ENCODE measurements at places on chromosomes 2 and 18.

- DNase-seq: no peak
Observed at GRCh38 chr2:63058921-63059792, 8.5 kb downstream of the OTX1 start.

GRCh38 chr2:234399451-234400246, 97.2 kb downstream of the ARL4C start:
- DNase-seq: no peak

GRCh38 chr2:102251042-102251848, 60.1 kb upstream of the IL1RL1 start:
- peak; percentile 5 for DNase-seq

- DNase-seq: peak; percentile 76
Observed at GRCh38 chr18:8615397-8616027, 6.3 kb downstream of the RAB12 start.

DNA sequence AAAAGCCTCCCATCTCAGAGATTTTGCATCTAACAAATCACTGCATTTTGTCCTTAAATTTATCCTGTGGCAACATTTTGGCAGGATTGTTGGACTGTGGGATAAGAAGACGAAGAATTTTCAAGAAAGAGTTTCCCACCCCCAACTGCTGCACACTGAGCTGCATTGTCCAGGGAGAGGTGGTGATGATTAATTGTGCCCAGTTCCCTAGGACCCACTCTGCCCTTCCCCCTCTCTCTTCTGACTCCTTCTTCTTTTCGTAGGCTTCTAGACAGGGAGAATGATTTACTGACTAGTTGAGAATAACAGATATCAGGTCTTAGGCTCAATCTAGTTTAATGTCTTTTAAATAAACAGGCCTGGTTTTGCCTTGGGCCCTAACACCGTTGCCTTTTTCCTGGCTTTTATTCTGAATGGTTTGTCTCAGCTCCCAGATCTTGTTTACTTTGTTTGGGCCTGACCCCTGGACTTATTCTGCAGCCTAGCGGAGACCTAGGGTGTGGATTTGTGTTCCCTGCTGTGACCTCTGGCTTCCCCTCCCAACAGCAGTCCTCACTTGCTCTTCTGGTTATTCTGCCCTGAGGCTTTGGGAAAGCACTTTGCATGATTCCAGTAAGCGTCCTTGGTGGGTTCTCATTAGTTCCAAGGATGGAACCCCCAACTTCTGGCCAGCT, 233.3 kb downstream of the INSIG2 start:
- no peak for DNase-seq

DNA sequence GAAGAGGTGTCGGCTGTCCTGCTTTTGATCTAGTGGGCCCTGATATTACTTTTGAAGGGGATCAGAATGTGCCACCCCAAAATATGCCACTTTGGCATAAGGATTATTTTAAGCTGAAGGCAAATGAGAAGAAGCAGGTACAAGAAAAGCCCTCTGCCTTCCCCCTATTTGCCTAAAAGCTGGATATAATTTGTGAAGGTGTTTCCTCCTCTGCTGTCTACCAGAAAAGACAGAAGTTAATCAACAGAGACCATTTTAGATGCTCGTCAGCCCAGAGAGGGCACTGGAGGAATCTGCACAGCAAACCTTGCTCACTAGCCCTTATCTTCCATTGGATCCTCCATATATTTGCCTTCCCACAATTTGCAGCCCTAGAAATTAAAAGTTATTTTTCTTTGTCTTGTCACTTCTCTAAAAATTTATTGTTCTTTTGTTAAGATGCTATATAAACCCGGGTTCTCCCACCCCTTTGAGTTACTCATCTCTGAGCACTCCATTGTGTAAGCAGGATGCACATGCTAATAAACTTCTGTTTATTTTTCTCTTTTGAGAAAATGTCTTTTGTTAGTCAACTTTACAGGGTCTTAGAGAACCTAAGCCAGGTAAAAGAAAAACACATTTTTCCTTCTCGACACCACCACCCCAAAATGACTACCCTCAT, 163.2 kb upstream of the SLC1A4 start:
- DNase-seq: no peak

DNA sequence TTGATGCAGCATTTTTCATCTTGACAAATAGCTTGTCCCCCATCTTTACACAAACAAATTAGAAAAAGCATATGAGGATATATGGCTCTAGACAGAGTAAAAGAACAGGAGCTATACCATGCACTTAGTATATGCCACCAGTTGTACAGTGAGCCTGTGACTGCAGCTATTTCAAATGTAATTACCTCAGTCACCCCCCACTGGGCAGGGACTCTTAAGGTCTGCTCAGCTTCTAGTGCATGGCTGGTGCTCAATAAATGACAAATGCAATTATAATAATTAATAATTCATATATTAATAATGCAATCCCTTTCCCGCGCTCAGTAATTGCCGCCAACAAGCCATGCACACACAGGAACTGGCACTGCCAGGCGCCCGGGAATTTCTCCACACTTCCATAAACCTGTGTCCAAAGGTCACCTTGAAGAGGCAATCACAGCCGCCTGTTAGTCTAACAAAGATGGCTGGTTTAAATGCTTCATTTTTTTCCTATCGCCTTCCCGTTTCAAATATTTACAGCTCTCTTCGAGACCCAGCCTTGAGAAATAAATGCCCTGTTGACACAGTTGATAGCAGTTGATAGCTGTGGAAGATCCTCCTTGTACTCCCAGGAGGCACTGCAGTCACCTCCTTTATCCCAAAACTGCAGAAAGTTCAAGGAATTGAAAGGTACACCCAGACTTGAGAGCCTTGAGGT, 156.6 kb downstream of the INO80D start:
- no peak for DNase-seq

DNA sequence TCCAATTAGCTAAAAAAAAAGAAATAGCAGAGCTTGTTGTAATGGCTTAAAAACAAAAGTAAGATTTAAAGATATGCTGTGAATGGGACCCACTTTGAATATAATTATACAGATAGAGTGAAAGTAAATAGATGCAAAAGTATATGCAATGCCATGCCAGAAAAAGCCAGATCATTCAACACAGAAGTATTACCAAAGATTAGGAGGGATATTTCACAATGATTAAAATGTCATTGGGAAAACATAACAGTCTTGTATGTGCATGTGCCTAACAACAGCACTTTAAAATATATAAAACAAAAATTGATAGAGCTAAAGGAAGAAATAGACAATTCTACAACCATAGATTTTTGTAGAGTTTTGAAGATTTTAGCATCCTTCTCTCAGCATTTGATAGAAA, 19.9 kb upstream of the SIGLEC15 start:
- DNase-seq: no peak

DNA sequence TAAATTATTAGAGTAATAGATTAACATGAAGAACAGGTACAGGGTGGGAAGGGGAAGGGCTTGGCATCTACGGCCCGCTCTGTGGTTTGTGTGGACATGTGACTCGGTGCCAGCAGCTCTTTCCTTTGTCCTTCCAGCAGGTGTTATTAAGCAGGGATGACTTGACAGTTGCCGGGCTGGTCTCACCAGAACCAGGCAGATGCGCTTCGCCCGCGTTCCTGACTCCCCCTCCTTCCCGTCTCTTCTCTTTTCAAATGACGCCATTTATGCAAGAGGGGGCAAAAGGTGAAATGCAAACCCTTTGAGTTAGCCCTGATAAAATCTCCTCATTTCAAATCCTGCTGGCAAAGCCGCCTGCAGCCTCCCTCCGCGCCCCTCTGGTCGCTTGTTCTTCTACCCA, 38.9 kb upstream of the MGAT4A start:
- DNase-seq: peak; percentile 86

DNA sequence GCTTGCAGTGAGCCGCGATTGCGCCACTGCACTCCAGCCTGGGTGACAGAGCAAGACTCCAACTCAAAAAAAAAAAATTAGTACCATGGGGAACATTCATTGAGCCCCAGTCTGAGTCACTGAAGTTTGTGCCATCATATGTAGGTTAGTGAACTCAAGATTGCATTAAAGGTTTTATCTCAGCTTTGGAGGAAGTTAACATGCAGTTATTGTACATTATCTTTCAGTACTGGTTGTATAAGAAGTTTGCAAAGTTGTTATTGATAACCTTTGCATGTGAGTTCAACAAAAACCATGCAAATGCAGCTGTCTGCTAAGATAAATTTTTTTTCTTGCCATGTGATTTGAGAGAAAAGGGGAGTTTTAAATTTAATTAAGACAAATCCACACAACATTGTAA, 95.7 kb downstream of the MEIS1 start:
- no peak for DNase-seq

- DNase-seq: no peak
Observed at GRCh38 chr18:22032392-22032961, 136.9 kb upstream of the GATA6 start.

DNA sequence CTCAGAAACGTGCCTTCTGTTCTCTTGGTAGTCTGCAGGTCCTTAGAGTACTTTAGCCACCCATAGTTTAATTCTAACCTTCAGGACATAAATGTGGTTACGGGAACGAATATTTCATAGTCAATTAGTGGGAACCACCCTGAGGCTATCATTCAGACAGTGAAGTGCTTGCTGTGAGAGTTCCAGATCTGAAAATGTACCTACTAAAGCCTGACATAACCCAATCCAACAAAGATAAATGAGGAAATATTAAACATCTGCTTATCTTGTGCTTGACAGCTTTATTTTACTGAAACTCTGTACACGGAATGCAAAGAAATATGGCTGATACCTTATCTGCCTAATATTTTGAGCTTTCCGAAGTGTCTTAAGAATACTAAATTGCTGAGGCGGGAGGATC, 43.0 kb downstream of the RAB27B start:
- DNase-seq: no peak

DNA sequence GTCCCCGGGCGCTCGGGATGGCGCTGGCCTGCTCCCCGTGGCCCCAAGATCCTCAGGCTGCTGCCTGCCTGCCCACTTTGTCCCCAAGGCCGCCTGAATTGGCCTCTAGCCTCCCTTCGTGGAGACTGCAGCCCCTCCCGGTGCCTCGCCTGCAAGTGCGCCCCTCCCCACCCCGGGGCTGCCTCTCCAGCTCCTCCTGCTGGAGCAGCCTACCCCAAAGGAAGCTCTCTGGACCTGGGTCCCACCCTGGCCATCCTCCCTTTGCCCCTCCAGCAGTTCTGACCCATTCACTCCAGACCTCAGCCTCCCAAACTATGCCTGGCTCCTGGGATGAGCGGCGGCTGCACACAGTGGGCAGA, 6.2 kb downstream of the ESPNL start:
- DNase-seq: no peak

DNA sequence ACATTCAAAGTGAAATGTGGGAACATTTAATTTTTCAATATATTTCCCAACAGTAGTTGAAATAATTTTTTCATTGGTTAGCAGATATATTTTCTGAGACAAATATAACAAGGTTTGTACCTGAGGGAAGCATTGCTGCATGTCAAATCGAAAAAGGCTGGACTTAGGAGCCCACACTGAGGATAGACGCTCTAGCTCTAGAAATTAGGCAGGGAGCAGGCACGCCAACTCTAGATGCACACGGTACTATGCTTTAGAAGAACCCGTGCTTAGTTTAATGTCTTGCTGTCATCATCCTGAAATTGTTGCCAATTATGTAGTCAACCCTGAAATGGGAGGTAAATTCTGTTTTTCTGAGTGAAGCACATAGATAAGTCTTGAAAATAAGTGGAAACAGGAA, 731.1 kb upstream of the ZNF804A start:
- DNase-seq: no peak

DNA sequence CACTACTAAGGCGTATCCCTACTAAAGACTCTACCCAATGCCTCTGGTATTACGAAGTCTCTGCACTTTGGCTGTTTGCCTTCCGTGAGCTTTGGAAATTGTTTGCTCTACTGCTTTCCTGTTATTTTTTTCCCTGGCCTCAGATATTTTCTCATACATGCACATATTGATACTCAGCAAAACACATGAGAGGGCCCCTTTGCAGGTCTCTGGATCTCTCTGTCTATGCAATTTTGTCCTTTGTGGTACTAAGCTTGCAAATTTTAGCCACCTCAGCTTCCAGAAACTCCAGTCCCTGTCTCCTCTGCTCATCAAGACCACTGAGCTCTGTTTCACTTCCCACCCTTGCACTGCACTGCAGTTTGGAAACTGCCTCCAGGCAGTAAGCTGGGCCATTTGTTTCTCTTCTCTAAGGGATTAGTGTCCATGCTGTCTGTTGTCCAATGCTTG, 46.6 kb downstream of the TAF1B start:
- DNase-seq: no peak

DNA sequence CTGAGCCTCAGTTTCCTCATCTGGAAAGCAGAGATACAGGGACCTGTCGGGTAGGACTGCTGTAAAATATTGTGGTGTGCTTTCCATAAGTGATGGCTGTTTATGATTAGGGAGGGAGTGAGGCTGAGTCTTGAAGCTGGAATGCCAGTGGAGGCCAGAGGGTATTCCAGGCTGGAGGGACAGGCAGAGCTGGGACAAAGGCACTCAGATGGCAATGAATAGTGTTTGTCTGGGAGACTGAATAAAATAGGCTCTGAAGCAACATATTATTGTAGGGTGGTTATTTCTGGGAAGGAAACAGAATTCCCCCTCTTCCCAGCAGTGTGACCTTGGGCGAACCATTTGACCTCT, 120.7 kb downstream of the INHBB start:
- DNase-seq: no peak

DNA sequence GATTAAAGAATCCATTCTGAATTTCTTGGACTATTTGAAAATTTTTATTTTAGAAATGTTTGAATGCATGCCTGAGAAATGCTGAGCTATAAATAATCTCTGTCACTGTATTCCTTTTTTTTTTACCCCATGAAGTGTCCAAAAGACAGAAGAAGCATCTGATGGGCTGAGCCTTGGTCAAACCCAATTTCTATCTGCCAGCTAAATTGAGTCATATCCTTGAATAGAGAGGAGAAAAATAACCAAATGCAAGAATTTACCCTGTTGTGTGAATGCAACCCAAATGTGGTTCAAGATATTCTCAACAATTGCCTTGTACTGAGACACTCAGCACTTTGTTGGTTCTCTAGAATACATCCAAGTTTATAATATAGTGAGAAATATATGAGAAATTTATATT, 223.5 kb downstream of the UBE2E3 start:
- no peak for DNase-seq

DNA sequence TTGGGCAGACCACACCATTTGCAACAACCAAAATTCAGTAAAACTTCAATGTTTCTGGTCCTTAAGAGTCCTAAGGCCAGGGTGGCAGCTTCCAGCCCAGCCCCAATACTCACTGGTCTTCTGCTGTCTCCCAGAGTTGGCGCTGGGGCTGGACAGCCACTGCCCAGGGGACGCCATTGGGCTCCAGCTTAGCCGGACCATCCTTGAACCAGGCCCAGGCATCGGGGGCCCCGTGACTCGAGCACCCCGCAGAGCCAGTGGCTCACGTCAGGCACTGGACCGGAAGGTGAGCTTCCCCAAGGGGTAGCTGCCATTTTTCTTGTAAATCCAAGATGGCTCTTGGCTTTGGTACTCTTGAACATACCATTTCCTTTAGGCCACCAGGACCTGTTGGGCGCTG, 21.8 kb downstream of the SNED1 start:
- no peak for DNase-seq

DNA sequence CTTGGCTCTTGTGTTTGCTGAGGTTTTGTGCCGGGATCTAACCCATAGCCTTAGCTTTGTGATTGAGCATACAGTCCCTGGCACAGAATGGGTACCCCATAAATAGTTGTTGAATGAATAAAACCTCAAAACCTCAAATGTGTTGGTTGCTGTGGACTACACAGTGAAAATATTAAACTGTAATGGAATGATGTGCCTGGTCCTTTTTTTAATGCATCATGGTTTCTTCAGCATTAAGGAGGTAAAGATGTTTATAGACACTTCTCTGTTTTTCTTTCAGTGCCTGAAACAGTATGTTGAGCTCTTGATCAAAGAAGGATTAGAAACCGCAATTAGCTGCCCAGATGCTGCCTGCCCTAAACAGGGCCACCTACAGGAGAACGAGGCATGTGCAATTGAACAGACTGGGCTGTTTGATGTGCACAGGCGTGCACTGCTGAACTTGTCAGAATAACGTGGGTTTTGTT, 97.0 kb downstream of the RNF144A start:
- DNase-seq: no peak
